ENCODE measurements at places on chromosomes 4 and X.

DNA sequence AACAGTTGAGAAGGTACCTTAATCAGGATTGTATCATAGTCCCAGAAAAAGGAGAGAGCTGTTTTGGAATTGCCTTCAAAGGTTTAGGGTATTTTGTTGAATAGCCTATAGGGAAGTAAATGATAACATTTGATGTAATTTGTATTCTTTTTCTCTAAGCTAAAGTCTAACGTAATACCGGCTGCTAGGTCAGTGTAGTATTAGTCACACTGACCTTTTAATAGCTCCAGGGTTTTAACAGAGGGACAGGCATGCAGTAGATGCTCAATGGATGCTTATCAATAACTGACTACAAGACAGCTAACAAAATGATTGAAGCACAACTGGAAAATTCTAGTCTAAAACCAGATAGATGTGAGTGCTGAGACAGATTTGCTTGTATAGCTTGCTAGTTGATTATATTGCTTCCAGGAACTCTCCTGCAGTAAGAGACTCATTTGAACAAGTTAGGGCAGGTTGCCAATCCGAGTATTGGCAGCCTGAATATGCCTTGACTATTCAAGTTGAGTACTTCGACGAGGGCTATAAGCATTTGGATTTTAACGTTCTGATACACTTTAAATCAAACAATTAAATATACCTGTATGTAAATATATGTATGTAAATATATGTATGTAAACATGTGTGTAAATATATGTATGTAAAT lies 16.5 kb upstream of the PNPLA4 start:
- no peak for DNase-seq

- no peak for DNase-seq
Measured at GRCh38 chr4:170697845-170698244, 608.1 kb upstream of the AADAT start.

DNA sequence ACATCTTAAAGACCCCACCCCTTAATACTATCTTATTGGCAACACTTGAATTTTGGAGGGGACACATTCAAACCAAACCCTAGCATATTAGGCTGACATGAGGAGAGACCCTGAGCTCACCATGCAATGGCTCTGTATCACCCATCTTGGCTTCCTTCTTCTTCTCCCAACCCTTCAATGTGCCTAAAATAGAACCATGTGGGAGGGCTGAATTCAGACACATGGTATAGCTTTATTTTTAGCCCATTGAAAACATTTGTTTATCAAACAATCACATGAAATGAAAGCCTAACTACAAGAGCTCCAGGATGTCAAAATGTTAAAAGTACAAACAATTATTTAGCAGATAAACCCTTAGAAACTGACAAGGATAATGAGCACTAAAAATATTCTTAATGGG lies 81.6 kb downstream of the RASL11B start:
- no peak for DNase-seq

GRCh38 chrX:137031039-137031438 lies 2.8 kb downstream of the GPR101 start:
- DNase-seq, result no peak

GRCh38 chr4:90528551-90528950 lies 401.4 kb downstream of the CCSER1 start:
- no peak for DNase-seq

DNA sequence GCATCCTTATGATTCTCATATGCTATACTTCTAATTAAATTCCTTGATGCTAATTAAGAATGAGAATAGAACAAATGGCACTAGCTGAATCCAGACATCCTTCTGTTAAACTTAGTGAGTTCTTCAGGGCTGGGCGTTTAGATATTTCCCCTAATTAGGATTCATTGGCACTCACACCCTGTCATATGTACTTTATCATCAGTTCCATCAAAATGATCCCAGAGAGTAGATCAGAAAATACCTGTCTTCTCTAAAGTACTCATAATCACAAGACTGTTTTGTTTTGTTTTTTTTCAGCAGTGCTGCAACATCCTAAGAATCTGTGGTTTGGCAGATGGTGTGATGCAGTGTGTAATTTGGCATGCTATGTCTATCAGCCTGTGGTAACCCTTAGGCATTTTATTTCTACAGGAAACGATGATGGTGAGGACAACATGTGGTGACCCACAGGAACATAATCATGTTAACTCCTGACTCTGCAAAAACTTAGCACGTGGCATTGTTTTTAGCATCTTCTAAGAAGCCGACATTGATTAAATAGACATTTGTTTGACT lies 2528.4 kb downstream of the ARAP2 start:
- DNase-seq, result no peak

DNA sequence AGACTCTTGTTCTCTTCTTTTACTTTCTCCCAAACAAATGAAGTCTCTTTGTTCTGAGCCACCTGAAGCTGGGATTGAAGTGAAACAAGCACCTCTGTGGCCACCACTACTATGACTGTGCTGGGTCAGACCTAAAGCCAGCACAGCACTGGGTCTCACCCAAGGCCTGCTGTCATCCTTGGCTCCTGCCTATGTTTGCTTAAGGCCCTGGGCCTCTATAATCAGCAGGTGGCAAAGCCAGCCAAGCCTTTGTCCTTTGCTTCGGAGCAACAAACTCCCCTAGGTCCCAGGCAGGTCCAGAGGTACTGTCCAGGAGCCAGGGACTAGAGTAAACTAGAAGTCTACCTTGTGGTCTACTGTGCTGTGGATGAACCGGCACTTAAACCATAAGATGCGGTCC lies 220.6 kb upstream of the ARSJ start:
- DNase-seq, result no peak

DNA sequence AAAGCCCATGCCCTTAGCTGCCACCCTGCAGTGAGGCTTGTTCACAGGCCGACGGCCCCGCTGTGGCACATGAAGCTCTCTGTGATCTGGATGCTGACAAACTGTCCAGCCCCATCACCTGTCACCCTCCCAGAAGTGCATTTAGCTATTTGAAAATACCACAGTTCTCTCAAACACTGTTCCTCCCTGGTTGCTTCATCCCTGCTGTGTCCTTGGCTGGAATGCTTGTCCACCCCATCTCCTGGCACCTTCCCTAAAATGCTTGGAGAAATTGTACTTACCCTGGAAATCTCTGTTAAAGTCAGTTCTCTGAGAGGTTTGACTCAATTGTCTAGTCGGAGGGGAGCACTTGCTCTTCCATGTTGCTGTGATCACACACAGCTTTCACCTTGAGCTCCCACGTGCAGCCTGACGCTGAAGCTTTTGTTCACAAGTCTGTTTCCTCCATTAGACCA lies 10.1 kb downstream of the SYNPO2 start:
- no peak for DNase-seq

GRCh38 chrX:45668686-45669443 lies 468.2 kb upstream of the DIPK2B start:
- DNase-seq, result no peak

GRCh38 chrX:43836435-43837184 lies 45.6 kb downstream of the MAOB start:
- DNase-seq, result no peak

DNA sequence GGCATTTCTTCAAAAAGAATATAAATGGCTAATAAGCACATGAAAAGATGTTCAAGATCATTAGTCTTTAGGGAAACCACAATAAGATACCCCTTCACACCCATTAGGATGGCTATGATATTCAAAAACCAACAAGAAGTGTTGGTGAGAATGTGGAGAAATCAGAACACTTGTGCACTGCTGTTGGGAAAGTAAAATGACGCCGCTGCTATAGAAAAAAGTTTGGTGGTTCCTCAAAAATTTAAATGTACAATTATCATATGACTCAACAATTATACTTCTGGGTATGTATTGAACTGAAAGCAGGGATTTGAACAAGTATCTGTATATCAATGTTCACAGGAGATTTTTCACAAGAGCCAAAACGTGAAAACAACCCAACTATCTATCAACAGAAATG lies 29.4 kb upstream of the NEUROG2 start:
- no peak for DNase-seq

GRCh38 chr4:114272226-114272625 lies 292.8 kb upstream of the ARSJ start:
- no peak for DNase-seq

Measured in activated naive CD4-positive, alpha-beta T cell treated with anti-CD3 and anti-CD28 coated beads, Interleukin-2, amount 50 U/mL, for 16 hours (primary cell).